Posterior vena cava (tissue), 2 donors: ENCODE measurements at places on chromosomes 2 and 18. TPM values are rescaled to one million over a fixed set of nuclear protein-coding genes. Genes with fewer than 3 reads are reported as not detected.

DNA sequence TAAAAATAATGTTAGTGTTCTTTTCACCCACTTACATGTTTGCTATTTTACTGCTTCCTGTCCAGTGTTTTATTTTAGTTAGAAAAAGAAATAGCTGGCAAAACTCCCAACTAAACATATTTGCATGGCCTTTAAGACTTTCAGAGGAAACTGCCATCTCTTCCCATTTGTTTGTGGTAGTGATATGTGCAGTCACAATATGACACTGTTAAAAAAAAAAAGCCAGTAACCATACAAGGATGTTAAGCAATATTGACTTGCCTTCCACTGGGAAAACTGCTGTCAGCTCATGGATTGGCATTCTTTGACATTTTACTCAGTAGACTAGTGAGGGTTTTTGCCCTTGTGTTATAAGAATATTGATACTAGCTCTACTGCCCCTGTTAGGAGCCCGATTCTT lies 29.1 kb downstream of the XIRP2 start:
- no peak for DNase-seq

DNA sequence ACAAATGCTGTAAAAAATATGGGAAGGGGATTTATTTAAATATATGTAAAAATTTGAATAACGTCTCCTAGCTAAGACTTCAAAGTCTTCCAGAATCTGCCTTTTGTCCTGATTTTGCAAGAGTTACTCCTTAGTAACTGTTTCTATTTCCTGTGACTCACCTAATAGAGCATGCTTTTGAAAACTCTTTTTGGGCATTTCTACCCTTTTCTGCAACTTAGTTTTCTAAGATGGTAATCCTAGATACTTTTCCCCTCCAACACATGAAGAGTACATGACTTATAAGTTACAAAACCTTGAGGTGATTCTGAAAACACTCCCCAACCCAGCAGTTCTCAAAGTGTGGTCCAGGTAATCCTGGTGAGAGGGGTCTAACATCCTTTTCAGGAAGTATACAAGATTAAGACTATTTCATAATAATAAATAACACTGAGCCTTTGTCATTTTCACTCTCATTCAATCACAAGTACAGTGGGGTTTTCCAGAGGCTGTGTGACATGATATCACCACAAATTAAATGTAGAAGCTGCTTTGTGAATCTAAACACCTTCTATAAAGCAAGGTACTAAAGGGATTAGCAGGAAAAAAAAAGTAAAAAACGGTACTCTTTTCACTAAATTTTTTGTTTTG lies 31.9 kb downstream of the PPP4R3B start:
- DNase-seq: no peak

- no peak for DNase-seq
Observed at GRCh38 chr2:197929008-197929885, 124.9 kb downstream of the PLCL1 start.

LIPG gene
- 1.7 TPM for total RNA-seq

TOGARAM2 gene
- 0.52 TPM for total RNA-seq

MZT2A gene
- total RNA-seq: 44.5 TPM

UPP2 gene
- total RNA-seq: not detected
